ENCODE measurements at places on chromosomes 4 and X. TPM values are rescaled to one million over a fixed set of nuclear protein-coding genes. Genes with fewer than 3 reads are reported as not detected.

DNA sequence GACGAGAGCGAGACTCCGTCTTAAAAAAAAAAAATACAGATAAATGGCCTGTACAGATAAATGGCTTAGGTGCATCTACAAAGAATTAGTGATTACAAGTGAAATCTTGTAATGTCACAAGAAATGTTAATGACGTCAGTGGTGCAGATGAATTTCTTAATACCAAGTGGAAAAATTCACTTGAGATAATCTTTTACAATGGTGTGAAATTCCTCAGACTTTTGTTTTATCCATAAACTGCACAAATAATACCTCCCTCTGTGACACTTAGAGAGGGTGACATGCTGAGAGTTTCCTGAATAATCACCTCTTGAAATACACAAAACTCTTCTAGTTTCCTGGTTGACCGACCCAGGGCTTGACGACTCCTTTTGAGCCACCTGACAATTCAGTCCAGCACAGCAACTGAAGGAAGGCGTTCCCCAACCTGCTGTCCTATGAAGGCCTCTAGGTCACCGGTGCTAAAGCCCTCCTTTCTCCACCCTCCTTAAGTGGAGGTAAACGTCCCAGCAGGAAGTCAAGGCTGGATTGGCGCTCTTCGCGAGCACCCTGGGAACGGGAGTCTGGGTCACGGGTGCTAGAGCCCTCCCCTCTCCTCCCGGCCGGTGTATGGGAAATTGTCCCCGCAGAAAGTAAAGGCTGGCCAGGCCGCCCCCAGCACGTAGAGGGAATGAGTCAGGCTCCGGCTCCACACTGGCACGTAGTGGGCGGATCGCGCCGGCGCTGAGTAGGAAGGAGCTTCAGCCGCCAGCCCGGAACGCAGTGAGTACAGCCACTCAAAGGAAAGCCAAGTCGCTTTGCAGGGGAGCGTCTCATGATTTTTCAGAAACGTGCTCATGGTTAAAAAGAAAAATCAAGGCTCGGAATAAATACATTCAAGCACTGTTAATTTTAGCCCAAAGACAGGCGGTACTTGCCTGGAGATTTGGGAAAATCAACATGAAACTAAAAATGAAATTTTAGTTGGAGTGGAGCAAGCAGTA is at the start of gene TMEM144:
Gene TMEM144, plus strand, starts transcription at position 662 of the 983 bp plus-strand sequence. CDS start 2,182 bp downstream, outside the sequence.
- peak within 1 kb of the TSS; percentile 70 for H3K27ac ChIP-seq
- H3K4me3 ChIP-seq, result peak within 1 kb of the TSS; percentile 79
- H3K4me1 ChIP-seq, result peaks cover 11% of the 10 kb centered on the region
- peak; percentile 88 for DNase-seq
- no peaks in the 10 kb centered on the region for H3K36me3 ChIP-seq
- no peaks in the 10 kb centered on the region for H3K27me3 ChIP-seq

GRCh38 chr4:118400356-118400755 is 47.6 kb upstream of the PRSS12 start:
- no peak overlapping the region for H3K27ac ChIP-seq
- H3K36me3 ChIP-seq, result no peaks in the 10 kb centered on the region
- no peak overlapping the region for H3K4me3 ChIP-seq

DNA sequence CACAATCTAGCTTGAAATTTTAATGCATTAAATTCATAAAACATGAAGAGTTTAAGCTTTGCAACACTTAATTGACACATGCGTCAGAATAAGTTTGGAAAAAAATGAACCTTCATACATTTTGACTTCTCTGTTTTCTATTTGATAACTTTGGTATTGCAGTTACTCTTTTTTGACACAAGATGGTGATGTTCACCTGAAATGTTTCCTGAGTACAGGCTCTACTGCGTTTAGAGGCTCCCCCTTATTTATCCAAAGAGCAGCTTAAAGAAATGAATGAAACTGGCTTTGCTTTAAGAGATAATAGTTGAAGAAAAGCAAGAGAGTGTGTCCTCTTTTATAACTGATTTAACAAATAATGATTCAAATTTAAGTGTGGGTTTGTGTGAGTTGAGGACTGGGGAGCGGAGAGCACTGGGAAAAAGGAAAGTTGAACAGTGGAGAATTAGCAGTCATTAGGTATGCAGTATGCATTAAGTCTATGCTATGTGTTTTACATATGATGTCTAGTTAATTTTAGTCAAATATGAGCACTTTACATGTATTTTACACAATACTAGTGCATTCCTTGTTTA is 180.6 kb upstream of the NUDT6 start:
- peak; percentile 54 for DNase-seq
- H3K4me1 ChIP-seq, result no peaks in the 10 kb centered on the region
- no peaks in the 10 kb centered on the region for H3K36me3 ChIP-seq
- H3K27ac ChIP-seq, result no peak overlapping the region
- no peak overlapping the region for H3K4me3 ChIP-seq
- no peaks in the 10 kb centered on the region for H3K27me3 ChIP-seq

- H3K27ac ChIP-seq, result peak overlapping the region; percentile 56
- no peaks in the 10 kb centered on the region for H3K36me3 ChIP-seq
- no peak overlapping the region for H3K4me3 ChIP-seq
- no peaks in the 10 kb centered on the region for H3K27me3 ChIP-seq
- DNase-seq, result peak; percentile 86
These were observed 7.4 kb upstream of the RELL1 start for GRCh38 chr4:37693450-37694190.

DNA sequence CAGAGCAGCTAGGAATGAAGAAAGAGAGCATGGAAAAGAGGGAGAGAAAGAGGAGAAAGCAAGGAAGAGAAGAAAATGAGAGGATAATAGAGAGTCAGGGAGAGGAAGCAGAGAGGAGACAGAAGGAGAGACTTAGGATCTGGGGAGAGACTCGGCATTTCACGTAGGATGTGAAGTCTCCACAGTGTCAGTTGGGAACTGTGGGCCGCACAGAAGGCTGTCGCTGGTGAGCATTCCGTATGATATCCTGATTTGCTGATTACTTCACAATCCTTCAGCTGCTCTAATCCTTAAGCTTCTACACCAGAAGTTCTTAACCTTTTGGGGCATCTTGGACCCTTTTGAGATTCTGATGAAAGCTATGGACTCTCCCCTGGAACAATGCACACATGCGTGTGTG is 14.0 kb downstream of the NLGN3 start:
- H3K4me1 ChIP-seq, result no peaks in the 10 kb centered on the region
- H3K4me3 ChIP-seq, result no peak overlapping the region
- H3K27ac ChIP-seq, result no peak overlapping the region

- H3K36me3 ChIP-seq, result no peaks in the 10 kb centered on the region
- H3K27me3 ChIP-seq, result no peaks in the 10 kb centered on the region
- H3K27ac ChIP-seq, result no peak overlapping the region
- H3K4me1 ChIP-seq, result no peaks in the 10 kb centered on the region
These were observed 433.7 kb downstream of the GPM6A start for GRCh38 chr4:175378372-175378771.

GRCh38 chr4:87112063-87112462 is 108.4 kb downstream of the KLHL8 start:
- H3K27me3 ChIP-seq, result no peaks in the 10 kb centered on the region
- no peak overlapping the region for H3K4me3 ChIP-seq
- peaks cover 8% of the 10 kb centered on the region for H3K36me3 ChIP-seq
- H3K4me1 ChIP-seq, result peaks cover 16% of the 10 kb centered on the region

DNA sequence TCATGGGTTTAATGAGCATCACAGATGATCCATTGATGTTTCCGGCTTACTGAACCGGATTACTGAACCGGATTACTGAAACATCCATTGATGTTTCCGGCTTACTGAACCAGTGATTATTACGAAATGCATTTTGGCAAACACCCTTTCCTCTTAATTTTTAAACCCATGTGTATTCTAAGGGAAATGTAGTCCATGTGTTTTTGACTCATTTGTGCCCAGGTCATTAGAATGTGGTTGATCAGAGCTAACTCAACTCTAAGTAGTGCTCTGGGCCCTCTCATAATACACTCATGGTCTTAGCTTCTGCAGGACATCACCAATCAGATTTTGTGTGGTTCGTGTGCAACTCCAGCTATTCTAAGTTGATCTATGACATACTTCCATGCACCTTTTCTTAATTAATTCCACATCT is 141.6 kb downstream of the SPATA18 start:
- H3K4me3 ChIP-seq, result no peak overlapping the region
- DNase-seq, result no peak
- no peaks in the 10 kb centered on the region for H3K36me3 ChIP-seq
- no peak overlapping the region for H3K27ac ChIP-seq

DNA sequence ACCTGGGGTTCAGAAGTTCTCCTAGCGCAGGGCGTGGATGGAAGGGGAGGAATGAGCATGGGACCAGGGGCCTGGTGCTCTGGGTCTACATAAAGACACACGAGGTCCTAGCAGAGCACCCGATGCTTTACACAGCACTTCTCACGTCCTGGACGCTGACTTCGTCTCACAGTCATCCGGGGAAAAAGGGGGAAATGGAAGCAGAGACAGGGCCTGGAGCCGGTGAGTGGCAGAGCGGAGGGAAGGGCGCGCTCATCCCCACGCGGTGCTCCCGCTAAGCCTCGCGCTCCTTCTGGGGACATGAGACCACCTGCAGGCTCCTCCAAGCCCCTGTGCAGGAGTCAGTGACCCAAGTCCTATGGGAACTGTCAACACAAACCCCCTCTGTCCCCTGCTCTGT is 157.7 kb downstream of the AFAP1 start:
- peaks cover 53% of the 10 kb centered on the region for H3K36me3 ChIP-seq
- H3K27ac ChIP-seq, result no peak overlapping the region
- DNase-seq, result no peak
- H3K27me3 ChIP-seq, result no peaks in the 10 kb centered on the region
- H3K4me1 ChIP-seq, result no peaks in the 10 kb centered on the region

- no peak overlapping the region for H3K4me3 ChIP-seq
- no peaks in the 10 kb centered on the region for H3K36me3 ChIP-seq
- no peak for DNase-seq
- H3K27me3 ChIP-seq, result no peaks in the 10 kb centered on the region
These were observed 403.0 kb upstream of the HS3ST1 start for GRCh38 chr4:11831739-11832138.

GRCh38 chr4:138727731-138728130 is 287.9 kb upstream of the NOCT start:
- no peak overlapping the region for H3K4me3 ChIP-seq
- H3K36me3 ChIP-seq, result no peaks in the 10 kb centered on the region
- DNase-seq, result no peak
- peaks cover 12% of the 10 kb centered on the region for H3K27me3 ChIP-seq

DNA sequence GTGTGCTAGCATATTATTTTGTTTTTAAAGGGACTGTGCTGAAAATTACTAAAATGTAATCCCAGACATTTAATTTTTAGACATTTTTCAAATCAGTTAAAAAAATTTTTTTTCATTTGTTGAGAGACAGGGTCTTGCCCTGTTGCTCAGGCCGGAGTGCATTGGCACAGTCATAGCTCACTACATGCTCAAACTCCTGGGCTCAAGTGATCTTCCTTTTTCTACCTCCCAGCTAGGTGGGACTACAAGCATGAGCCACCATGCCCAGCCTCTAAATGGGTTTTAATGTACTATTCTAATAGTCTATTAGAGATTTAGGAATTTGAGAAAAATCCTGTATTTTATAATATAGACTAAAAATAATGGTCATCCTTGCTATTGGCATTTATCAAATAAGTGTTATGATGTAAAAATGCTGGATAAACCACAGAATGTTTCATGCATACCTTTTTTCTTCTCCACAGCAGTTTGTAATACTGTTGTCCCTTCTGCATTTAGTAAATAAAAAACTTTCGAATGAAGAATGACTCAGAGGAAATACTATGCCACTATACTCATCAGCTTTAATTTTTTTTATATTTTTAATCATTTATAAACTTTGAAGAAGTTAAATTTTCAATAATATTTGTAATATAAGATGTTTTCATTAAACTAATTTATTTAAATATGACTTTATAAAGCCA is 29.9 kb downstream of the CPEB2 start:
- H3K4me3 ChIP-seq, result no peak overlapping the region
- peaks cover 35% of the 10 kb centered on the region for H3K4me1 ChIP-seq
- peak; percentile 65 for DNase-seq
- H3K36me3 ChIP-seq, result peaks cover 9% of the 10 kb centered on the region
- H3K27me3 ChIP-seq, result no peaks in the 10 kb centered on the region

DNA sequence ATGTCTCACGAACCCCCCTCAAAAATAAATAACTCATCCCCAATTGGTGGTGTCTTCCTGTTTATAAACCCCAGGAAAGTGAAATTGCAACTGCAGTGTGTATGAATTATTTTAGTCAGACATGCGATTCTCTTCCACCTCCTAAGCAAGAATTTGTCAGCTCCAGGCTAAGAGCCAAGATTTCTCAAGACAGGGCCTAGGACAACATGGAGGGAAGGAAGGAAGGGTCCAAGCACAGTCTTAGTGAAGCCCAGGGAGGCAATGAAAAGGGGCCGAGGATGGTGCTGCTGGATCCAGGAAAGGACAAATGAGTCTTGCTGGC is 20.0 kb downstream of the SH3KBP1 start:
- no peak overlapping the region for H3K27ac ChIP-seq
- no peaks in the 10 kb centered on the region for H3K4me1 ChIP-seq
- no peaks in the 10 kb centered on the region for H3K36me3 ChIP-seq

- no peak overlapping the region for H3K27ac ChIP-seq
- no peaks in the 10 kb centered on the region for H3K27me3 ChIP-seq
- DNase-seq, result peak; percentile 53
These were observed 77.1 kb upstream of the RXFP1 start for GRCh38 chr4:158444621-158445020.

GRCh38 chr4:3369781-3370674 is 71.7 kb upstream of the HGFAC start:
- DNase-seq, result peak; percentile 6
- H3K36me3 ChIP-seq, result no peaks in the 10 kb centered on the region
- no peak overlapping the region for H3K4me3 ChIP-seq
- no peaks in the 10 kb centered on the region for H3K4me1 ChIP-seq
- no peak overlapping the region for H3K27ac ChIP-seq

DNA sequence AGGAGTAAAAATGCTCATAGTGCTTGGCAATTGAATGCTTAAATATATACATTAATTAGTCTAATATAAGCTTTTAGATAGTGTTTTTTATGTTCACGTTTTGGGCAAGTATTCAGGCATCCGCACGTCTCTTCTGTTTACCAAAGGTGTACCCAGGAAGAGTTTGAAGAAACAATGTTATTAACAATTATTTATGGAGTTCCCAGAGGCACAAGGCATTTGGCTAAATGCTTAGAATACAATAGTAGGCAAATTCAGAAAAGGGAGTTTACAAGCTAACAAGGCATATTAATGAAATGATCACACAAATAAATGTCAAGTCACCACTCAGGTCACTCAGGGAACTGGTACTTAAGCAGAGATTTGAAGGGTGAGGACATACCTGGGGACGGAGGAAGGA is 294.8 kb downstream of the TENM3 start:
- H3K4me3 ChIP-seq, result no peak overlapping the region
- DNase-seq, result no peak
- H3K27me3 ChIP-seq, result no peaks in the 10 kb centered on the region
- H3K36me3 ChIP-seq, result no peaks in the 10 kb centered on the region
- H3K27ac ChIP-seq, result no peak overlapping the region

GRCh38 chr4:175440786-175441185 is 371.3 kb downstream of the GPM6A start:
- H3K27me3 ChIP-seq, result no peaks in the 10 kb centered on the region
- no peaks in the 10 kb centered on the region for H3K4me1 ChIP-seq
- DNase-seq, result no peak
- H3K36me3 ChIP-seq, result no peaks in the 10 kb centered on the region
- no peak overlapping the region for H3K4me3 ChIP-seq
- no peak overlapping the region for H3K27ac ChIP-seq

The RHOH gene
- not detected for total RNA-seq

The XPNPEP2 gene
- total RNA-seq, result not detected

The FRG2 gene
- 0.86 TPM for total RNA-seq

The TKTL1 gene
- total RNA-seq, result not detected

The H2BW2 gene
- total RNA-seq, result not detected

The GC gene
- not detected for total RNA-seq

The KLHL13 gene
- 3.5 TPM for total RNA-seq

The NDP gene
- 4.4 TPM for total RNA-seq

The ALPK1 gene
- total RNA-seq, result 4.2 TPM
